Fibroblast of skin of left quadriceps (primary cell): ENCODE measurements at places on chromosomes 5 and 9.

GRCh38 chr5:111676466-111676865, 80.5 kb downstream of the NREP start:
- DNase-seq: no peak

GRCh38 chr9:104866191-104866590, 61.8 kb downstream of the ABCA1 start:
- no peak for DNase-seq

GRCh38 chr5:91070761-91071550, 312.2 kb downstream of the ARRDC3 start:
- no peak for DNase-seq

- DNase-seq: no peak
Measured at GRCh38 chr5:29051509-29051908, 2013.1 kb upstream of the CDH9 start.

DNA sequence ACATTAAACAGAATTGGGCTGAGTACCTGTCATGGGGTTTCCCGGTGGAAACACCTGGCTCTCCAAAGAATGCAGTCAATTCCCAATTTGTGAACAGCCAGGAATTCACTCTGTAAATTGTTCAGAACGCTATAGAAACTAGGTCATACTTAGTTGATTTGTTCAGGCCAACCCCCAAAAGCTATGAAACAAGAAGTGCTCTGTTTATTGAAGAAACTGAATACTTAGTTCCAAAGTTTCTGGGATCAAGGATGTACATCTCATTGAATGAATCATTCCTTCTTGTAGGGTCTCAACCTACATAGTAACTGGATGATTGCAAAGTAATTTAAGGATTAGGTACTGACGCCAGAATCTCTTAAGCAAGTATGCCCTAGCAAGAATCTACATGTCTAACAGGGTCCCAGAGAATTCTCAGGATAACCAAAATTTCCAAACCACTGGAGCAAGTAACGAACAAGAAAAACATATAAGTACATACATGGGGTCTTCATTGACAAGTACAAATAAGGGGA, 659 bp upstream of the TUSC1 start:
- DNase-seq: no peak

GRCh38 chr5:133356984-133357421, 255.3 kb downstream of the FSTL4 start:
- DNase-seq: no peak

DNA sequence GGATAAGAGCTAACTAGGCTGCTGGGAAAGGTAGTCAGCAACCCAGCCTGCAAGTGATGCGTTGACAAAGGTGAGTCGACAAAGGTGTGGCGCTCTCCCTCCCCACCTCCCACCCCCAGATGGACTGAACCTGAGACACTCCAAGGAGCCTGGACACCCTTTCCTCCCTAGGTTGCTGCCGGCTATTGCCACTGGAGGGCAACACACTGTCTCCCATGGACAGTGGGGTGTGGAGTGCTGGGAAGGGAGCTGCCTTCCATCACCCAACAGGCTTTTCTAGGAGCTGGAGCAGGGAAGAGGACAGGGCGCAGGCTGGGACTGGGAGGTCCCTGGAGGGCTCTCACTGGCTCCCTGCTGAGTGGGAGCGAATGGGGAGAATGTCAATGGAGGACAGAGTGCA, 75.4 kb upstream of the ARAP3 start:
- no peak for DNase-seq

GRCh38 chr5:36252722-36253365, 11.1 kb upstream of the NADK2 start:
- no peak for DNase-seq

GRCh38 chr5:174229514-174230370, 184.2 kb downstream of the NSG2 start:
- peak; percentile 51 for DNase-seq

GRCh38 chr5:138942066-138942465, 66.9 kb upstream of the LRRTM2 start:
- DNase-seq: no peak

- peak; percentile 48 for DNase-seq
Measured at GRCh38 chr5:150599917-150600511, 40.4 kb upstream of the SYNPO start.

DNA sequence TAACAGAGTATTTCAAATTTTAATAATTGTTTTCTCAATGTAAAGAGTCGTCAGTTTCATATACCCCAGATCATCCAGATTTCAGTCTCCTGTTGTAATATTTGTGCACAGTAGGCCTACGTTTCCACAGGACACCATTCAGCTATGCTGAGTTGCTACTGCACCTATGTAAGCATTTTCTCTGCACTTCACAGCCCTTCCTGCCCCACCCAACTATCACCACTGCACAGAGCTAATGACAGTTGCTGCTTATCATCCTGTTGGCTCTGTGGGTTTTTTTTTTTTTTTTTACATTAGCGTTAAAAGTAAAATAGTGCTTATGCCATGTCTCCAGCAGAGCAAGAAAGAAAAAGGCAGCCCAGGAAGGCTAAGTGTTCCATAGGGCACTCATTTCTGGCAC, 5.9 kb upstream of the PRKACG start:
- DNase-seq: no peak

DNA sequence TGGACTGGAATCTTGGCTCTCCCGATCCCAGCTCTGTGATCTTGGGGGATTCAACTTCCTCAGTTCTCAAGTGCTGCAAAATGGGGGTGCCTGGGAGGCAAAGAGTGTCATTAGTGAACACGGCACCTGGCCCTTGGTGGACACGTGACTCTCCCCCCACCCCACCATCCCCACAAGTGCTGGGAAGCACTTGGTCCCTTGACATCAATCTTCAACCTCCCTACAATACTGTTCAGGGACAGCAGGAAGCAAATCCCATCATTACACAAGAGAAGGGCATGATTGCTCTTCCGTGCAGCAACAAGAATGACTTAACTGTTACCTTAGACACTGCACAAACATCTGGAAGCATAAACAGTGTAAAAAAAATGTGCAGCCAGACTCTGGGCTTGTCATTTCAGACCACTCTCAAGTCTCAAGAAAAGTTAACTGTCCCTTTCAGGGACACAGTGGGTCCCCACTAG, 61.4 kb downstream of the PSMB7 start:
- DNase-seq: no peak

- peak; percentile 86 for DNase-seq
Measured at GRCh38 chr5:36683821-36684434, 77.5 kb downstream of the SLC1A3 start.

- DNase-seq: no peak
Measured at GRCh38 chr9:134560654-134561053, 80.9 kb upstream of the COL5A1 start.

GRCh38 chr5:91027405-91028139, 355.5 kb downstream of the ARRDC3 start:
- no peak for DNase-seq

DNA sequence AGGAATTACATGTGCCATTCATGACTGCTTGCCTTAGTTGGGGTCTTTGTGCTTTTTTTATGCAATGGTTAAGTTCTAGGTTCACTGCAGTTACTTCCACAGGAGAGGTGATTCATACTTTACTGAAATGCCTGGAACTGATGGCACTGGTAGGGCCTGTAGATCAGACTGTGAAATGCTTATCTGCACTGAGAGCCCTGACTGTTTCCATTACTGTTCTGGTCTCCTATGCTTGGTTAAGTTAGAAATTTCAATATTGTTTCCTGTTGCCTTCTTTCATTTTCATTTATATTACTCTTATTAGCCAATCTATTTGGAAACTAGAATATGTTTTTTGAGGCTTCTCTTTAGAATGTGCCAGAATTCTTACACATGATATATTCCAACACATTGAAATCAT, 484.1 kb upstream of the SEMA6A start:
- no peak for DNase-seq

GRCh38 chr9:79522793-79523192, 49.0 kb upstream of the TLE4 start:
- no peak for DNase-seq

DNA sequence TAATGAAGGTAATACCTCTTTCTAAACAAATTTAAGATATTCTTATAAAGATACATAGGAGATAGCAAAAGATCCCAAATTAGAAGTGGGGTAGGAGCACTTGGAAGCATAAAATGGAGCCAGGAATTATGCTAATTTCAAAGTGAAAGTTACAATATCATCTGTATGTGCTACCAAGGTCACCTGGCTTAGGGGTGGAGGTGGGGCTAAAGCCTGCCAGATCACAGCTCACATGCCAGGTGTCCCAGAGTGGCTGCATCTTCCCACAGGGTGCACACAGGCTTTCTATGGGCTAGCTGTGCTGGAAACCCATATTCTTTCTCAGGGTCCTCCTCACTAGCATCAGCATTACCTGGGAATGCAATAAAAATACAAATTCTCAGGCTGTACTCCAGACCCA, 118.2 kb upstream of the TXNDC8 start:
- DNase-seq: no peak

DNA sequence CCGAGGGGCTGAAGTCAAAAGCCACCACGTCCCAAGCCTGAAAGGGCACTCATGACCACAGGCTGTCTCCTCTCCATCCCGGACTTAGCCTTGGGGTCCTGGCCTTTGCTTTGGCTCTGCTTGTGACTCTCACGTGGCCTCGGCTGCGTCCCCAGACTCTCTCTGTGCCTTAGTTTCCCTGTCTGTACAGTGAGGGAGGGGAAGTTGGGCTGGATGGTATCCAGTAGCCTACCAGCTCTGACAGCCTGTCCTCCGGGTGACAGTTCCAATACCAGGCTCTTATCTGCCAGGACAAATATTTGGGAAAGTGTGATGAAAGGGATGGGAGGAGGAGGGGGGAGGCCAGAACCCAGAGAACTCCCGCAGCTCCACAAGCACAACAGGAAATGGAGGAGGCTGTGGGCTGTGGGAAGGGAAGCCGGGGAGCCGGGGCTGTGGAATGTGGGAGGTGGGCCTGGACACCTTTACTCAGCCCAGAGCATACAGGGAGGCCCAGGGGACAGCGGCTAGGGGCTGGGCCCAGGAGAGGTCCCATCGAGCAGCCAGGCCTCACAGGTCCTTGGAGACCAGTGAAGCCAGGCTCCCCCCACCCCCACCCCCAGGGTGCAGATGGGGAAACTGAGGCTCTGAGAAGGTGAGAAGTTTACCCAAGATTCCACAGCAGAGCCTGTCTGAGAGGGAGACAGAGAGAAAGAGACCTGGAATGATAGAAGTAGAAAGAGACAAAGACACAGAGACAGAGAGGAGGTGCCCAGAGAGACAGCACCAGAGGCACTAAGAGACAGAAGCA, 18.3 kb downstream of the PDGFRB start:
- no peak for DNase-seq

DNA sequence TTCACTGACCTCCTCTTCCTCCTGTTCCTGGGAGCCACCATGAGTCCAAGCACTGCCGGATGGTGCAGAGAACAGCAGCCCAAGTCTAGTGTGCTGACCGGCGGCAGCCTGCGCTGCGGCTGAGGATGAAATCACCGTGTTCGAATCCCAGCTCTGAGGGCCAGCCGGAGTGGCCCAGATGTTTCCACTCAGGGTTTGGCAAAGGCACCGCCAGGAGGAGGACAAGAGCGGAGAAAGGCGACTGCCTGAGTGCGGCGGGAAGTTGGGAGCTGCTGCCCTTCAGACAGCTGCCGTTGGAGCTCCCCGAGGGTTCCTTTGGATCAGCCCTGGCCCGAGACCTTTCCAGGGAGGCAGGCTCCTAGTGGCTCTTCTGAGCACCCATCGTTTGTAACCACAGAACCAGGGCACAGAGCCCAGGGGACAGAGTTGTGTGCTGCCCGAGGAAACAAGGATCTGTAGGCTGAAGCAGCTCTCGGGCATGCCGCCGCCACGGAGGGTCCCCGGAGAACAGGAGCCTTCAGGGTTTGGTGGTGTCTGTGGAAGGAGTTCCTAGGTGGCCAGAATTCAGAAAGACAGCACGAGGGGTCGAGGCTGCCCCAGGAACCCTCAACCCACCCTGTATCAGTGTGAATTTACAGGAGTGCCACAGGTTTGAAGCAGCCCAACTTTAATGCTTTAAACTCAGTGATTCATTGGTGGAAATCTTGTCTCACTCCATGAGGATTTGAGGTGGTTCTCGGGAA, 115.6 kb upstream of the COL5A1 start:
- no peak for DNase-seq

DNA sequence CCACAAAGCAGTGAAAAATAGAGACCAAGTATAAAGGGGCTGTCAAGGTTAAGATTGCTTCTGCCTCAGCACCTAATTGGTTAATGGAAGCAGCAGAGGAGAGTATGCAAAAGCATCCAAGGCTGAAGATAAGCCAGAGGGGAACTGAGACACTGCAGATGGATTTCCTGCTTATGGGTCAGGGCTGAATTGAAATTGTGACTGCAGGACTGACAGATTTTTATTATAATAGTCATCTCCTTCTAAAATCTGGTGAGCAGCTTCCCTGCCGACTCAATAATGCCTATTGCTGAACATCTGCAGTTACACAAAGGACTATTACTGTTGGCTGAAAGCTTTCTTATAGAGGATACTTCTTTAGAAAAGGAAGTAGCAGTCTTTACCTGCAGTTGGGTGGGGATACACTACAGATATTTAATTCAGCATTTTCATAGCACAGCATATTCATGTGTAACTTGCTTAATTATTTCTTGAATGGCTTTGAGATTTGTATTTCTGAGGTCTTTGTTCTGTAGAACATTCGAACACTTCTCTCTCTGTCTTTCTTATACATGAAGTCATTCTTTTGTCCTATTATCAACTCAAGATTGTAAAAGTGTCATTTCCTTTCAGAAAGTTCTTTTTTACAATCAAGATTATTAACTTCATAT, 363.0 kb upstream of the RIOK2 start:
- DNase-seq: no peak

DNA sequence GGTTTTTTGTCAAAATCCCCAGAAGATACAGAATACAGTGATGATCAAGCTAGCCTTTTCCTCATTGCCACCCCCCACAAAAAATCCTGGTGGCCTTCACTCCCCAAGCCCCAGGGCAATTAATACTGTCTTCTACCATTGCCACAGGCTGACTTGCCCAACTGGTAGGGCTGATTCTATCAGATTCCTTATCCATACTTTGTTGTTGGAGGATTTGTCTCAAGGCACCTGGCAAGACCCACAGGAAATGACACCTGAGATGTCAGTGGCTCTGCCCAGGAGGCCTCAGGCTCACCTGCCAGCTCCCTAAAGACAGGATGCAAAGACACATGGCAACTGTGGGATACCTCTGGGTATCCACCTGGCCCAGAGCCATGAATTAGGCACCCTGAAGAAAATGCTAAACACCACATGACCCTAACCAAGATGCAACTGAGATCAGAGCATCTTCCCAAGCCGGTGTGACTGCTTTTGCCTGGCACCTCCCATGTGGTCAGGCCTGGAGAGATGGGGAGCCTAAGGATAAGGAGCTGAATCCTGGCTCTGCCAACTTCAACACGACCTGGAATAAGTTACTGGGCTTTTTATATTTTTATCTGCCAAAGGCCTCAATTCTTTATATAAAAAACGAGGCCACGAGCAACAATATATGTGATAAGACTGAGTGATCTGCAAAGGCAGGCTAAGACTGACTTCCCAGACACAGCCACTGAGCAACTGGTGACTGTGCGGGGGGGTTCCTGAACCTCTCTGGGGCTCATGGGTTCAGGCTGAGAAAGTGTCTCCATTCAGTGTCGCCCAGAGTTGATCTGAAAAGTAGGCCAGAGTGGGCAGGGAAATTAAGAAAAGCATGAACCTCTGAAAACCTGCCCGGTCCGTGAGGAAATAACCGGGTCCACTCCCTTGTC, 944 bp downstream of the ATOX1 start:
- no peak for DNase-seq

- DNase-seq: no peak
Measured at GRCh38 chr9:127053057-127053821, 69.2 kb downstream of the ANGPTL2 start.

GRCh38 chr5:135589152-135589551, 10.4 kb upstream of the CXCL14 start:
- DNase-seq: no peak

GRCh38 chr9:37508834-37509206, 23.1 kb downstream of the POLR1E start:
- DNase-seq: no peak

- no peak for DNase-seq
Measured at GRCh38 chr5:95842854-95843544, 20.5 kb upstream of the GLRX start.
